H54 (cell line): ENCODE measurements at places on chromosomes 11 and 22.

DNA sequence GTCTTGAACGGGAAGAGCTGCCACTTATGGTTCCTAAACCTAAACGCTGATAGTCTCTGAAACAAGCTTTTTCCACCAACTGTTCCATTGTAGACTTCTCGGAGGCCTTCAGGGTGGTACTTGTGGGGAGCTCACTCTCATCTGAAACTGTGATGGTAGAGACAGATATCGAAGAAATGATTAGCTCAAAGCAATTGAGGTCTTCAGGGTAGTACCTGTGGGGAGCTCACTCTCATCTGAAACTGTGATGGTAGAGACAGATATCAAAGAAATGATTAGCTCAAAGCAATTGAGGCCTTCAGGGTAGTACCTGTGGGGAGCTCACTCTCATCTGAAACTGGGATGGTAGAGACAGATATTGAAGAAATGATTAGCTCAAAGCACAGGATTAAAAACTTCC, 175.7 kb downstream of the SWAP70 start:
- DNase-seq = no peak

DNA sequence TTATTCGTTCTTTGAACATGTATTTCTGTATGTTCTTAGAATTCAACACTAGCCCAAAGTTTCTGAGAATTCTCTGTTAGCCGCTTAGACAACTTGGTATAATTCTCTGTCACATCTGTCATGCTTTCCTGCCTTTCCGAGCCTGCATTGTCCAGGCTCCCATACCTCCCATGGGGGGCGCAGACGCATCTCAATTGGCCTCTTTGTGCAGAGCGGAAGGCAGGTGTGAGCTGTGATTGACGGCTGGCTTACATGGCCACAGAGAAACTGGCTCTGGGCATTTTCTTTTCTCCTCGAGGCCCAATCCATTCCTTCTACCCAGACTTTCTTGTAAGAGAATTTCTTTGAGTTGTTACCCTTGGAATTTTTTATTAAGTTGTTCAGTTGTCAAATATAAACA, 132.7 kb upstream of the SESN3 start:
- DNase-seq = no peak

DNA sequence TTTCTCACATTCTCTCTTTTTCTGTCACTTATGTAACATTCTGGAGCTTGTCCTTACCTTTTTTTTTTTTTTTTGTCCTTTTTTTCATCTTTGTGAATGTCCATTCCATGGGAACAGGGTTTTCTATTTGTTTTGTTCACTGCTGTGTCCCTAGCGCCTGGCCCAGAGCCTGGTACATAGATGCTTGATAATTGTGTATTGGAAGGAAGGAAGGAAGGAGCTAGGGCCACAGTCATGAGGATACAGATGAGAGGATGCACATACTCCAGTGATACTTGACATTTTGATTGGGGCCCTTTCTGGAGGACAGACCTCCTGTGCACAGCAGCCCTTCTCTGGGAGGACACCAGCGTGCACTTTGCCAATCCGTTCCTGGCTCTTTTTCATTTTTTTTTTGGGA, 68.9 kb downstream of the KIAA1671 start:
- DNase-seq = no peak

DNA sequence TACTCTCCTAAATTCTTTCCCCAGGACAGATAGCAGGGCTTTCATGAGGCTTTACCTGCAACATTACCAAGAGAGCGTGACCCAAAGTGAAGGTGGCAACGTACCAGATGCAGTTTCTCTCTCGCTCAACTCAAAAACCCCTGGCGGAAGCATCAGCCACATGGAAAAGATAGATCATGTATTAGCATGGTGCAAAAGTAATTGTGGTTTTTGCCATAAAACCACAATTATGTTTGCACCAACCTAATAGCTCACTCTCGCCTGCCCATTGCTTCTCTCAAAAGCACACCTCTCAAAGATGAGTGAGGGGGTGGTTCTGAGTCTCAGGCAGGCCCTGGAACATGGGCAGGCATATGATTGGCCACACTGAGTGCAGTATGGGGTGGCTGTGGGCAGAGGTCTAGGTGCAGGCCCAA, 7.0 kb downstream of the MS4A6A start:
- no peak for DNase-seq

GRCh38 chr22:46536537-46537224, 739 bp downstream of the CELSR1 start:
- no peak for DNase-seq

DNA sequence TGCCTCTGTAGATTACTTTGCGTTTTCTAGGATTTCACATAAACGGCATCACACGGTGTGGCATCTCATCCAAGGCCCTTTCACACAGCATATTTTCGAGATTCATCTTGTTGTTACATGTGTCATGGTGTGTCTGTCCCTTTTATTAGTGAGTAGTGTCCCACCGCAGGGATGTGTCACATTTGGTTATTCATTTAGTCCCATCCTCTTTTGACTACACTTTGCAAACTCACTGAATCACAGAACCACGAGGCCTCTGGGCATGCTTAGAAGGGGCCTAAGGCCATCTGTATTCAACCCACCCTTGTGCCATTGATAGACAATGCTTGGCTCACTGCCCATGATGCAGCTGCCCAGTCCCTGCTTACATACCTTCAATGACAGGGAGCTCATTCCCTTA, 4.2 kb upstream of the RAC2 start:
- DNase-seq = no peak

DNA sequence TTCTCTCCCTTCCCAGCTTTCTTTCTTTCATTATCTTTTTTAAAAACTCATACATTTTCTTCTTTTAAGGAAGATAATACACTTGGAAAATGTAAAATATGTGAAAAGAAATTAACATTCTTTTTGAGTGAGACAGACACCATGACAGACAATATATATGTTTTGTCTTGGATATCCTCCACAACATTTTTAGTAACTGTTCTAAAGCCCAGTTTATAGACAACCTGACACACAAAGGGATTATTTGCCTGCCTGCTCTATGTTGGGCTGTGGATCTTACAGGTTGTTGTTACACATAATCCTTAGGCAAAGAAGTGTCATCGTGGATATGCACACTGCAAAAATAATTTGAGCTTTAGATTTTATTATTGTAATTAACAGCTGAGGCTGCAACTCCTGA, 301.4 kb upstream of the PDGFD start:
- DNase-seq = no peak

GRCh38 chr11:8685820-8686219, 3.2 kb downstream of the RPL27A start:
- no peak for DNase-seq

GRCh38 chr11:10298342-10298741, 4.3 kb upstream of the SBF2 start:
- peak; percentile 71 for DNase-seq

DNA sequence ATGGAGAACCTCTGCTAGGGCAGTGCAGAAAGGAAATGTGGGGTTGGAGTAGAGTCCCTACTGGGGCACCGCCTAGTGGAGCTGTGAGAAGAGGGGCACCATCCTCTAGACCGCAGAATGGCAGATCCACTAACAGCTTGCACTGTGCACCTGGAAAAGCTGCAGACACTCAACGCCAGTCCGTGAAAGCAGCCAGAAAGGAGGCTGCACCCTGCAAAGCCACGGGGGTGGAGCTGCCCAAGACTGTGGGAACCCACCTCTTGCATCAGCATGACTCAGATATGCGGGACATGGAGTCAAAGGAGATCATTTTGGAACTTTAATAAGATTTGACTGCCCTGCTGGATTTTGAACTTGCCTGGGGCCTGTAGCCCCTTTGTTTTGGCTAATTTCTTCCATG, 8.7 kb downstream of the TSKU start:
- no peak for DNase-seq

DNA sequence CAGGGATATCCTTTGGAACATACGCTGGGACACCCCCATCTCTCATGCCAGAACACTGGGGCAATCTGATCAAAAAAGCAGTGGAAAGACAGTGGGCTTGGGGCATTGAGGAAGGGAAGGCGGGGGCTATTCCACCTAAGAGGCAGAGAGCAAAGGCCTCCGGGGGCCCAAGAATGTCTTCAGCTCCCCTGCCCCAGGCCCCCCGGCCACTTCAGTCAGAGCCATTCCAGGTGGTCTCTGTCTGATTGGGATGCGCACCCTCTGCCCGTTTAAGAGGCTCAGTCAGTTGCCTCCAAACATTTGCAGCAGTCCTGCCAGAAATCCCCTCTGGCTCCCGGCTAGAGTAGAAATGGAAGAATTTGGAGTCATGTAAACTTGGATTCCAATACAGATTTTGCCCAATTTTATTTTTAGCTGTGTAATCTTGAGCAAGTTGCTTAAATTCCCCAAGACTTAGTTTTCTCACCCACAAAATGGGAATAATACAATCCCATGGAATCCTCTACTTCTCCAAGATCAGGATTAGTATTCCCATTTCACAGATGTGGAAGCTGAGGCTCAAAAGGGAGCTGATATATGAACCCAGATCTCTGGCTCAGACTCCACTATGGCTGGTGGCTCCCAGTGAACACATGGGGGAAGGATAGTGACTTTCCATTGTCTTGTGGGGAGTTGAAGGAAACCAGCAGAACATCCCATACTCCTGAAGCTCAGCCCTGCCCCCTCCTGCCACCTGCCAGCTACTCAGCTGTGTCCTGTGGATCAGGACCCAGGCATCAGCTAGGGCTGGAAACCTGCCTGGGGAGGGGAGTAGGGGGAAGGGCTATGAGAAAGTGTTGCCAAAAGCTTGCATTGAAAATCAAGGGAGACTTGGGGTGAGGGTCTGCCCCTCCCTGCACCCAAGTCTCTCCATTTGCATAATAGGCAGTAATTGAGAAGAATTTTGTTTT, 6.1 kb upstream of the WNT11 start:
- no peak for DNase-seq

DNA sequence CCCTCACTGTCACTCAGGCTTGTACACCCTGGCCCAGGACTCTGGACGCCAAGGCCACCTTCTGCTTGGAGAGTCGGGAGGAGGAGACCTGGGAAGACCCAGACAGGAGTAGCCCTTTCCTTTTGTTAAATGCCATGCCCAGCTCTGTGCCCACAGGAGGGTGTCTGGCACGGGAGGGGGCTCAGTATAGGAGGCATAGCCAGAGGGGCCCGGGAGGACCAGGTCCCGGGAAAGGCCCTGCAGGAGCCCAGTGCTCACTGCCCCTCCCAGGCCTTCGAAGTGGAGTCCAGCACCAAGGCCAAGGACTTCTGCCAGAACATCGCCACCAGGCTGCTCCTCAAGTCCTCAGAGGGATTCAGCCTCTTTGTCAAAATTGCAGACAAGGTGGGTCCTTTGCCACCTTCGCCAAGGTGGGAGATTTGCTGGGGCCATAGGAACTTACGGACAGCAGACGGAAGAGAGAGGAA, 79.0 kb downstream of the MYO7A start:
- no peak for DNase-seq

GRCh38 chr11:22752908-22753310, 76.7 kb downstream of the SVIP start:
- no peak for DNase-seq

GRCh38 chr11:71241721-71242259, 10.6 kb downstream of the SHANK2 start:
- no peak for DNase-seq

DNA sequence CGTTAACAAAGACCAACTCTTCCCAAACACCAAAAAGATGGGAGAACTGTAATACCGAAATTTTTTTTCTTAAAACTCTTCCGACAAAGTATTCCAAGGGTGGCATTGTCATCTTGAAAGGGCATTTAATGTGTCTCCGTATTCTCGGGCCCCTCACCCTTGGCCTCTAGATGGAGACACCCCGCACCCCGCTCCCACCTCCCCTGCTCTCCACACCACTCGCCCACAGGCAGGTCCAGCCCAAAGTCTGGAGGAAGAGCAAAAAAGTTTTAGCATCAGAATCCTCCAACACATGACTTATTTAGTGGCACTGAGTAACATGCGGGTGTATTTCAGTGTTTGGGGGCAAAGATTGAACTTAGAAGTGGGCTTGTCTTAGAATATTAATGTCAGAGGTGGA, 20.7 kb downstream of the SPATA19 start:
- DNase-seq = no peak

DNA sequence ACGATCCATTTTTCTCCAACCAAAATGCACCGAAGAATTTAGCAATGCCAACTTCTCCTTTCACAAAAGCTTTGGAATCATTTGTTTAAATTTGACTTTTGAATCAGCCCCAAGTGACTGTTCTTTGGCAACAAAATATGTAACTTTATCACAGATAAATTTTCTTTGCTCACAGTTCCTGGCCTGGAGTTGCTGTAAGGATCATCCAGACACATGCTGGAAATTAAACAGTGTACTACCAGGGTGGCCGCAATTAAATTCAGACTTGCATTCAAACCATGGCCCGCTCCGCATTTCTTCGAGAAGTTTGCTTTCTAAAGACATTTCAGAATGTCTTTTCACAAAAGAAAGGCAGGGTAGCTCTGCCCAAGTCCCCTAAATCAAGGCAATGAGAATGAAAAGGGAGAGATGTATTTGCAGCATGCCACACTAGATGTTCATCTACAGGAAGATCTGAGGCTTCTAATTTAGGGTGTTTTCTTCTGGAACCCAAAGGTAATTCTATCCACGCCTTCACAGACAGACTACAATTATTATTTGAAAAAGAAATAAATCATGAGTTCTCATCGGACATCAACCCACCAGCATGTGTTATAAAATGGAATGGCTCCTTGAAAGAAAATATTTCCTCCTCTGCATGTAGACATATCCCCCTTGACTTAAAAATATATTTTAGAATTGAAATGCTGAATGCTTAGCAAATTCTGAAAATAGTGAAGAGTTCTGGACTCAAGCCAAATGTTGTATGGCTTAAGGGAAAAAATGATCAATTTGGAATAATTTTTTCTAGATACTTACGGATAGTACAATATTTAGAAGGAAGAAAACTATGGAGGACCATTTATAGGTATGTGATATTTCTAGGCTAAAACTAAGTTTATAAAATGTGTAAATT, 189.7 kb upstream of the BLID start:
- no peak for DNase-seq

DNA sequence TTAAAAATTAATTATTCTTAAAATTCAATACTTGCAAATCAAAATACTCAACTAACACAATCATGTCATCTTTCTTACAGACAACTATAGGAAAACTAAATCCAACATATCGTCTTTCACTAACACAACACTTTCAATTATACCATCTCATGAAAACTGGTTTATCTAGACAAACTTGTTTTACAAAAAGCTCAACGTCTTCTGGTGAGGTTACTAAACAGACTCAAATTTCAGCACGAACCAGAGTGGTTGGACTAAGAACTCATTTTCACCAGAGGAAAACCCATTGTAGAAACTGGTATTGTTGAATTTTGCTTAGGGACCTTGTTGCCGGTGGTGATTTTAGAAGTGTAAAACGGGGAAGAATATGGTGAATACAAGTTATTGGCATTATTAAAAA, 52.2 kb downstream of the NUP98 start:
- no peak for DNase-seq

- no peak for DNase-seq
Observed at GRCh38 chr11:125618383-125618782, 6.6 kb upstream of the CHEK1 start.

DNA sequence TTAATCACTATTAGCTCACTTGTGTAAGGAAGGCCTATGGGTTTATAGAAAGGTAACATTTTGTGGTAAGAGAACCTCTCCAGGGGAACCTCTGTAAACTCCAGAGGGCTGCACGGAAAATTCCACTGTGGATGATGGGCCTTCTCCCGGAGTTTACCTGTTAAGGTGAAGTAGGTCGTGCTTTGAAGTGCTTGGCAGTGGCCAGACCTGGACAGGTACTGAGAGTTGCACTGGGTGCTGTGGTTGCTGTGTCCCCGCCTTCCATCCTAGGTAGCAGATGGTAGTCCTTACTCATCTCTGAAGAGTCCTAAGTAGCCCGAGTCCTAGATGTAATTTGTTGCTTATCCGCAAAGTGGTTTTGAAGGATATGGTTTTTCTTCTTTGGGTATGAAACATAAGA, 133.4 kb downstream of the TEAD1 start:
- DNase-seq = no peak
